ENCODE measurements at places on chromosomes 7 and 10.

DNA sequence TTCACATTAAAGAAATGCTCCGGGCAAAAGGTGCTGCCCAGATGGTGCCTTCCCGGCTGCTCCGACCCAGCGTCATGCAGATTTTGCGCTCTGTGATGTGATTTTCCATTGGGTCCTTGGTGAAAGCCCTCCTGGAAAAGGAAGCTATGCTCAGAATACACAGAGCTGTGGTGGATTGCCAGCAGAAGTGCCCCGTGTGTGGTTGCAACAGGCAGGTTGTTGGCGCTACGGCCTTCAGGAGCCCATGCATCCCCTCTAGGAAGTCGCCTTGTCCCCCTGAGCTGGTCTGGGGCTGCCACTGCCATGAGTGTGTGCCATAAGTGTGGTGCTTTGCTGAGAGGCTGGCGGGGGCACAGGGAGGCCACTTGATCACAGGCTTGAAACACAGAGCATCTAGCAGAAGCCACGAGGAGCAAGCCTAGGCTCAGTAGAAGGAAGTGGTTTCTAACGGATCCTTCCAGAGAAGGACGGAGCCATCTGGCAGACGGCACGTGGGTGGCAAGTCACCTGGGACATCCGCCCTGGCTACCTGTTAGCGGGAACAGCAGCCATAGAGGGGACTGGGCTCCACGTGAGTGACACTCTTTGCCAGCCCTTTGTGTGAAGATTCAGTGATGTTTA lies 210.9 kb downstream of the CUX1 start:
- DNase-seq: no peak

- DNase-seq: no peak
These were observed 995 bp upstream of the PARD3 start for GRCh38 chr10:34816085-34816496.

DNA sequence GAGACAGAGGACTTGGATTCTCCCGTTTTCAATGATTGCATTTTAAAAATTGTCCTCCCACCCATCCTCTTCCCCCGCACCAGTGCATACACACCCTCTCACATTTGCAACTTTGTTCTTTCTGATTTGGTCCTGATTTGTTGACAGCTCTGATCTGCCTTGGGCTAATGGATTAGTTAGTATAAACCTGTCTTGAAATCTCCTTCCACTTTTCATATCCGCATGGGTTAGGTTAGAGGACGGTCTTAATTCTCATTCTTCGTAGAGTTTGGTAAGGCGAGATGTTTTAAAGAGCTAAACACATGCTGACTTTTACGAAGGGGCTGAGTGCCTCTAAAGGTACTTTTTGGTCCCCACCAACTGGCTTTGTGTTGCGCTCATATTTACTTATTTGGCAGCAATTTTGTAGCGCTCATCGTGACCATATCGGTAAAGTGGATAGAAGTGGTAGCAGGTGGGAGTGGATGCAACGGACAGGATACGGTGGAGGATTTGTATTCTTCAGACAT lies 1.1 kb downstream of the AHR start:
- DNase-seq: no peak

GRCh38 chr7:135939261-135939812 lies 37.8 kb downstream of the MTPN start:
- no peak for DNase-seq

DNA sequence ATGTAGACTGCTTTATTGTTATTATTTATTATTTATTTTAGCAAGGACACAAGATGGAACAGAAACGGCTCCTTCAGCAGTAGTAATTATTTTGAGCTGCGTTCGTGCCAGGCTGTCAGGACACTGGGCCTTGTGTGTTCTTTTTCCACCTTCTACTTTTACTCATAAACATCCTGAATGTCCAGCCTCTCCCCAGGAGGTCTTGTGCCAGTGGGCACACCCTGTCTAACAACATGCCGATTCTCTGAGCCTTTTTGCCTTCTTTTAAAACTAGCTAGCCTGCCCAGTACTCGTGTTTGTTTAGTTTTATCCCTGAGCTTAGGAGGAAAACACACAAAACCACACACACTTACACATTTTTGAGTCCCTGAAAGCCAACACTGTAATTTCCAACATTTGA lies 1.2 kb downstream of the SCIN start:
- no peak for DNase-seq

Data from SK-N-MC (cell line).